ENCODE measurements at places on chromosomes 11 and 22.

- no peak for DNase-seq
Measured at GRCh38 chr22:49433717-49434611, 393.7 kb downstream of the BRD1 start.

- peak; percentile 44 for DNase-seq
Measured at GRCh38 chr22:28373831-28374230, 305.8 kb downstream of the TTC28 start.

GRCh38 chr11:61162092-61162941 is 1.1 kb upstream of the VPS37C start:
- peak; percentile 50 for DNase-seq

DNA sequence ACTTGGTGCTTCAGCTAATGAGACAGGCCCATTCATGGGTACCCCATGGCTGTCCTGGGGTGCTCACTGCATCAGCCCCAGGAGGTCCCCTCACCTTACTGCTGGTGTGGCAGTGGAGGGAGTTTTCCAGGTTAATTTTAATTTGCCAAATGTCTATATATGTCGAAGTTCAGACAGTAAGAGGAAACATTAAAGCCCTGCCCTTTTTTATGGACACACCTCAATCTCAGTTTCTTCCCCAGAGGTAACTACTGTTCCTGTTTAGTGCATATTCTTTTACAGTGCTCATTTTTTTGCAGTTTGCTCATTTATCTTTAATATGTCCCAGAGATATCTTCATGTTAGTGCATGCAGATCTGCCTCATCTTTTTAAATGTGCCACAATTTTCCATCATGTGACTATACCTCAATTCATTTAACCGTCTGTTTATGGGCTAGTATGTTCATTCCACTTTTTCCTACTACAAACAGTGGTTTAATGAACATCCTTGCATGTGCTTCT is 11.6 kb downstream of the PANX1 start:
- DNase-seq = no peak

- DNase-seq = no peak
Measured at GRCh38 chr11:120268686-120269085, 28.7 kb downstream of the POU2F3 start.

- no peak for DNase-seq
Measured at GRCh38 chr11:108743851-108744250, 79.0 kb downstream of the DDX10 start.

DNA sequence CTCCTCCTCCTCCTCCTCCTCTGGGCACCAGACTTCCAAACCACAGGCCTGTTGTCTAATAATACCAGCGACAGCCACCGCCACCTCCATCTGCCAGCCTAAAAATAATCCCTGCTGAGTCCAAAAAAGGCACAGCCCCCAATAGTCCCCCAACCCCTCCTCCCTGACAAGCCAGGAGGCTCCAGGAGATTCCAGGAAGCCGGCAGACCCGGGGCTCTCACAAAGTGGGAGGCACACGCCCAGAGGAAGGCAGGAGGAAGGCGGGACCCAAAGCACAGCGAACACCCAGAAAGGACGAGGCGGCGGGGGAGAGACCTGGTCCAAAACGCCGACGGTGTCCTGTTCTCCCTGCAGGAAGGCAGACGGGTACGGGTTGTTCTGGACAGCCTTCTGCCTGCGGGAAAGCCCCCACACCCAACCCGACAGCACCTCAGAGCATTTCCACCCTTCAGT is 5.9 kb downstream of the IGSF9B start:
- no peak for DNase-seq
